ENCODE measurements at places on chromosomes 12 and 14.

GRCh38 chr12:53617700-53618099, 8.5 kb downstream of the ATF7 start:
- DNase-seq, result no peak

- no peak for DNase-seq
Observed at GRCh38 chr14:66979101-66979974, 209.9 kb upstream of the GARIN2 start.

DNA sequence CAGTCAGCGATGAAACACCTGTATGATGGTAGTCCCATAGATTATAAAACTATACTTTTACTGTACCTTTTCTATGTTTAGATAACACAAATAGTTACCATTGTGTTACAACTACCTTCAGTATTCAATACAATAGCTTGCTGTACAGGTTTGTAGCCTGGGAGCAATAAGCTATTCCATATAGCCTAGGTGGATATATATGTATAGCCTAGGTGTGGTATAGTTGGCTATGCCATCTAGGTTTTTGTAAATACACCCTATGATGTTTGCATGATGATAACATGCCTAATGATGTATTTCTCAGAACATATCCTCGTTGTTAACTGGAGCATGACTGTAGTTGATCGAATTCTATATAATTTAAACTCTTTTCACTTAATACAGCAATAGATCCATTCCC, 316.1 kb downstream of the FUT8 start:
- DNase-seq, result no peak

DNA sequence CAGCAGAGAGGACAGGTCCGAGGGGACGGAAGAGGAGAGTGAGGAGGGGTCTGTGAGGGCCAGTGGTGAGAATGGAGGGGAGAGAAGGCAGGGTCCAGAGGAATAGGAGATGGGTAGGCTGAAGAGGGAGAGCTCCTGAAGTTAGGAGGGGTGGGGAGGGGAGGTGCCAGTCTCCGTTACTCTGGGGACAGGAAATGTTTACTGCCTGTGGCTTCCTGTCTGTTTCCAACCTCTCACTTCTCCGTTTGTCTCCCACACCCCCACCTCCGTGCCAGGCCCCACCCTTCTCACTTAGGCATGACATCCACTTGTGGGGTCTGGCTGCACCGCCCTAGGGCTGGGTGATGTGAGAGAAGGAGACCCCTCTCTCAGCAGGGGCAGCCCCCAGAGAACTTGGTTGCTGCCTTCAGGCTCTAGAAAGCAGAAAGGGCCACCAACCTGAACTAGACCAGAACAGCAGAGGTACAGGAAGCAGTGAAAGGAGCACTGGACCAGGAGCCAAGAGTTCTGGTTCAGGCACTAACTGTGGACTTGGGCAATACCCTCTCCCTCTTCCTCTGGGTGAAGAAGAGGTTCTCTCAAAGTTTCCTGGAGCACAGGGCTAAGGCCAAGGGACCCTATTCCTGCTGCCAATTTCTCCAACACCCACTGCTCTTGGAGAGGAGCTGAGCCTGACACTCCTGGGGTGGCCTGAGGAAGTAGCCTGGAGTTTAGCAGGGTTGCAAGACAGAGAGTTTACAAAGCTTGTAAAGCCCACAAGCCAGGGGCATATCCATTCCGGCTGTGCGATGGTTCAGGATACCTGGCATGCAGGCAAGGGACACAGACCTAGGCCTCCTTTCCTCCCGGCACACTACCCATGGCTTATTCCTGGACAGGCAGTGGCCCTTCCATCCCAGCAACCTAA, 5.5 kb downstream of the ITGA5 start:
- no peak for DNase-seq

GRCh38 chr14:37844614-37845013, 249.2 kb downstream of the TTC6 start:
- peak; percentile 81 for DNase-seq

DNA sequence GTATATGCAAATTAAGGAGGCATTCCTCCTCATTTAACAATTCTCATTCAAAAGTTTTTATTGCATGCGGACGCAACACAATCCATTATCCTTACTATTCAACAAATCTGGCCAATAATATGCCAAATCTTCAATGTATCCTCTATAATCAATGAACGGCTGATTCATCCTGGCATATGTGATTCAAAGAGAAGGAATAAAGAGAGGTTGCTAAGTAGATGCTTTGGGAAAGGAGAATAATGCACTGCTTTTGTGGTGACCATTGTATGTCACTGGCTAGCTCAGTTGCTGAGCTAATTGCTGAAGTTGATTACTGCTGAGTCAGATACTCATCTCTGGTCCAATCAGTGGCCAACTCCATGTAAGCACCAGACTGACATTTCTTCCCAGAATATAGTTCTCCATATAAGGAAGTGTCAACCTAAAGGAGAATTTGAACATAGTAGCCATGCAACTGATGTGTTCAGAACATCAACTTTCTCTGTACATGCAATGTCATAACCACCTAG, 148.0 kb downstream of the PDZRN4 start:
- DNase-seq, result no peak

DNA sequence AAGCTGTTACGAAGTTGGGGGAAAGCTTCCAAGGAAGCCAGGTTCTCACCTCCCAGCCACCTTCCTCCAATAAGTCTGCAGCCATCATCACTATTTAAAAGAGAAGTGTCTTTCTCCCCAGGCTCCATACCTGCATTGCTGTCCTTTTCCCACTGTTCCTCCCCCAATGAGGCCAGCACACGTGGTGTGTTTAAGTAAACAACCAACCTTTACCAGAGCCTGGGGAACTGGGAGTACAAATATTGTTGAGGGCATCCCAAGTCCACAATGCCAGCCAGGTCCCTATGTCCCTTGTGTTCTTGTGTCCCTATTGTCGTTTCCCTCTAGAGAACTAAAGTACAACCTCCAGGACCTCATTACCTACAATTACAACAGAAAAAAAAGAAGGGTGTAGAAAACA, 49.2 kb upstream of the PNMA1 start:
- no peak for DNase-seq

DNA sequence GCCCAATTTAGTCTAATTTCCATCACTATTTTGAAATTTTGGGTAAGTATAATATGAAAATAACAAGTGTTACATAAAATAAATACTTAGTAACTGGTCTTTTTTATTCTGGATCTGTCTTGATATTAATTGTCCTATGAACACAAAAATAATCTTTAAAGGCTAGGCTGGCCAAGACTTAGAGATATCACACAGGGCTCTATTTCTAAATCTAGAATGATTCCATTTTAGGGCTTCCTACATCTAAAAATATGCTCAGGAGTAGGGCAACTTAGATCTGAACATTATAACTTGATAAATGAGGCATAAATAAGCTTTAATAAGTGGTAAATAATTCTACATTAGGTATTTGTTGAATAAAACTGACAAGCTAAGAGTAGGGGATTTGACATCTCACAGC, 23.1 kb upstream of the SNAPC1 start:
- DNase-seq, result no peak

- no peak for DNase-seq
Observed at GRCh38 chr12:125633686-125634085, 568.5 kb downstream of the AACS start.

DNA sequence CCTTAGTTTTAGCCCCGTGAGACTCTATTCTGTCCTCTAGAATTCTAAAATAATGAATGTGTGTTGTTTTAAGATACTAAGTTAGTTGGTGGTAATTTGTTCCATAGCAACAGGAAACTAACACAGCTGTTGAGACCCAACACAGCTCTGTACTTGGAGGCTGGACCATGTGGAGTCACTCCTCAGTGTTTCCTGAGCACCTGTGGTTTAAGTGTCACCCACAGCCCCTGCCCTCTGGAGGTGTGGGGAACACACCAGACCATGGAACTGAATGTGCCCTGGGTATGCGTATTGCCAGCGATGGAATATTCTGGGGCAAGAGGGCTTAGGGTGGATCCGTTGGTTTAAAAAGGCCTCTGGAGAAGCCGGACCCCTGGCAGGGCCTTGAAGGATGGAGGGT, 16.6 kb upstream of the GPR68 start:
- DNase-seq, result no peak

DNA sequence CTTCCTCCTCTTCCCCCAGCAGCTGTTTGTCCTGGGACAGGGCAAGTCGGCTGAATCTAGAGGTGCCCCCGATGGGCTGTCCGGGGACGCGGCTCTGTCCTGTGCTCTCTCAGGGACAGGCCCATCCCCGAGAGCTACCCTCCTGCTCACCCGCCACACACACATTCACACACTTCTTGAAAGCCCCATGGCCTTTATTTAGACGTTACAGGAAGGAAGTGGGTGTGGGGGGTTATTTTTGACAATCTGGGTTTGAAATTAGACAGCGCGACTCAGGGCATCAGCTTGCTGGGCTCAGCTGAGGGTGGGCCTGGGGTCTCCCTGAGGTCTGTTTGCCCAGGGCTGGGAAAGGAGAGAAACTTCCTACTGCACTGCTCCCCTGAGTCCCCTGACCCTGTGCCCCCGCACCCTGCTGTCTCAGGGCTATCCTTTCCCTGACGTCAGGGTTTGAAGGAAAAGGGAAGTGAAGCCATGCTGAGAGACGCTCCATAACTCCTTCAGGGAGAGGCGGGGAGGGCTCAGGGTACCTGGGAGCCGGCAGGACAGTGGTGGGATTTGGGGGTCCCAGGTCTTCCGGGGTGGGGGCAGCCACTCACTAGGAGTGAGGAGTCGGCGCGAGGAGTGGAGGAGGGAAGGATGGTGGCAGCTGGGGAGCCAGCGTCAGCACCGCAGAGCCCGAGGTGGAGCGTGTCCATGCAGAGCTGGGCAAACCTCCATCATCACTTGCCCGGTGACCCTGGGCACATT, 8.1 kb downstream of the PTPN6 start:
- no peak for DNase-seq

GRCh38 chr12:614411-614970, 48.8 kb downstream of the NINJ2 start:
- peak; percentile 42 for DNase-seq

GRCh38 chr12:51752234-51752889, 96.2 kb downstream of the FIGNL2 start:
- DNase-seq, result no peak

DNA sequence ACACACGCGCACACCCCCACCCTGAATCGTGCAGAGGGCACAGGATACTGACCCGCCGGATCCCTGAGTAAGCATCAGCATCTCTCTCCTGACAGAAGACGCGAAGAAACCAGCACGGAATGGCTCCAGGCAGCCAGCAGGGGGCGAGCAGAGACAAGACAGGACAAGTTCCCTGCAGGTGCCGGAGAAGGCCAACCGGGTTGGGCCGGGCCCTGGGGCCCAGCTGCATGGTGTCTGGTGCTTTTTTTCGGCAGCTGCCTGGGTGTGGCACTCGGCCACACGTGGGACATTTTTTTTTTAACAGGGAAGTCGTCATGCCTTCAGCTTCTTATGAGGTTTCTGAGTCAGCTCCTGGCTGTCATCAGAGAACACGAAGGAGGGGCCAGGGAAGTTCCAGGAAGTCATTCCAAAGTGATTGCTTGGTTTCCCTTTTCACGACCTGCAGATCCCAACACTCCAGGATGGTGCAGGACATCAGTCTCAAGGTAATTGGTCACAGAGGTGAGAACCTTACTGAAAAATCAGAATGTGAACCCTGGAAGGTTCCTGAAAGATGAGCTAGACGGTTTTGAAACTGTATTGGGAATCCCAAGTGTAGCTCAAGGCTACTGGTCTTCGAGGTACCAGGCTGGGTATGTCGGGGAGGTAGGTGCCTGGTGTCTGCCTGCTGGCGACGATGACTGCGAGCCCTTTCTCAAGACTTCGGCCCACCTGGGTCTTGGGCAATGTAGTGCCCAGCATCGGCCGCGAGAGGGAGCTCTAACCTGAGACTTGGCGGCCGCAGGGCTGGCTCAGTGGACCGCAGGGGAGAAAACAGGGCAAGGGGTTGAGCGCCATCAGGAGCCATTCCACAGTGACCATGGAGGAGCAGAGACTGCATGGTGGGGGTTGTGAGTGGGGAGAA, 190.8 kb upstream of the PRMT8 start:
- DNase-seq, result peak; percentile 65

- DNase-seq, result peak; percentile 43
Observed at GRCh38 chr14:37116933-37117849, 55.2 kb downstream of the SLC25A21 start.

DNA sequence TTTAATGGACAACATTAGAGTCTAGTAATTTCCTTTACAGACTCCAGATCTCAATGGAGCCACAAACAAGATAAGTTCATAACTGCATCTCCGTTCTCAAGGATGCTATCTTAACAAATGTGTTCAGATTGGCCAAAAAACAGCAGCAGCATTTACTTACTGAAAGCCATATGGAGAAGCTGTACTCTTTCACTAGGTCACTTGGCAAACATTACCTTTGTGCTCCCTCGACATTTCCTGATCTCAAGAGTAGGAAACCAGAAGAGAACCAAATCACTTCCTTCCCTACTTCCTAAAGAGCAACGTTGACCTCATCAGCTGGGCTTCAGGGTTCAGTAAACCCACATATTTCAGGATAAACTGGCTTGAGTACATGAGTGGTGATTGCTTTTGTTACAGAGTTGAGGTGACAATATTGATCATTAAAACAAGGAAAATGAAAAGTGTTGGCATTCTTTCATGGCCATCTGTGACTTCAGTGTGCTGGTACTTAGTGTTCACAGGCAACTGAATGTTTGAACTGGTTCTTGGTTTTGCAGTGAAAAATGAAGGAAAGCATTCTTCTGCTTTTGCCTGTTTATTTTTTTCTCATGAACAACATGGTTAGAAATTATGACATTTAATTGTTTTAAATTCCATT, 449.6 kb downstream of the TMEM117 start:
- no peak for DNase-seq

GRCh38 chr12:86697916-86698640, 441.9 kb upstream of the MGAT4C start:
- no peak for DNase-seq

DNA sequence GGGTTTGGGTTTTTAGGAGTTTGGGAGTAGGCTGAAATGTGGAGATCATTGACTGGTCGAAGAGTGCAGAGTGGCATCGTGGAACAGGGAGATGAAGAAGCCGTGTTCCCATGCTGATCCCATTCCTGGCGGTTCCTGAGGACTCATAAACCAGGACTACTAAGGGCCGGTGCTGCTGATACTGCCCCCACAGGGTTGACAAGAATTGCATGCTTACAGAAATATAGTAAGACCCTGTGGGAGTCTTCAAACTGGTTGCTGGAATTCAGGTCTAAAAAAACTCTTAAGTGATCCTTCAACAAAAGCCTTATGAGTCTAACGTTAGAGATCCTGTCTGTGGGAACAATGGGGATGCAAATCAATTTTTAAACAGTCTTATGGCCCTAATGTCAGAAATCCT, 64.0 kb upstream of the ARHGAP5 start:
- DNase-seq, result peak; percentile 18

GRCh38 chr12:5440978-5441377, 9.1 kb downstream of the NTF3 start:
- DNase-seq, result no peak

- DNase-seq, result no peak
Observed at GRCh38 chr12:50929831-50930230, 22.5 kb upstream of the HIGD1C start.

GRCh38 chr12:105033851-105034250, 47.7 kb downstream of the NOPCHAP1 start:
- DNase-seq, result no peak

DNA sequence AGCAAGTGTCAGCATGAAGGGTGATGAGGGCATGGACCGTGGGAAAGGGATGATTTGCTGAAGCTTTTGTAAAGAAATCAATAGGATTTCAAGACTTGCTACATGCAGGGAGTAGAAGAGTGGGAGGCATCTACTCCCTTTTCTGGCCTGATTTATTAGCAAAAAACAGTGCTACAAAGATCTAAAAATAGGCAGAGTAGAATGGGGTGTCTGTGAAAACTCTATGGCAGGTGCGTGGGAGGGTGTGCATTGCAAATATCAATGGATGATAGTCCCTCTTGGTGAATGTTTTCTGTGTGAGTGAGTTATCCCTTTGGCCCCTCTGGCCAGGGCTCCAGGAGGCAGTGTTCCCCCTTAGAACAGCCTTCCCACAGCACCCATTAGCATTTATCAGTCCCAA, 139.0 kb downstream of the SMOC1 start:
- no peak for DNase-seq
